Large intestine (tissue), 12 donors: ENCODE measurements at places on chromosomes 1 and 21.
A peak's percentile ranks its signal among the peaks of the same experiment; 100 is the strongest.

DNA sequence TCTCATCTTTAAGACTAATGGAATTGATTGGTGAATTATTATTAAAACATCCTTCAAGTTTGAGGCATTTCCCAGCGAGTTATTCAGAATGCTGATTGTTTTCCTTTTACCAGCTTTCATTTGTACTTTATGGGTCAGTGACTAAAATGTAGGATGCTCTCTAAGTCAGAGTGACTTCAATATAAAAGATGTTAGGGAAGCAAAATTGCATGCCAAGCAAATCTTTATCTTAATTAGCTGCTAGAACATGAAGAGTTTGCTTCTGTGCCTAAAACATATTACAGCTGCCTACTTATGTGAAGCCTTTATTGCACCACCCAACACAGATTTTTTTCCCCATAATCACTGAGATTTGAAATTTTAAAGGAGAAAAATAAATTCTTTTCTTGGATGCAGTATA lies 79.8 kb upstream of the CYYR1 start:
- H3K27ac ChIP-seq = no peak overlapping the region
- H3K27me3 ChIP-seq = no peaks in the 10 kb centered on the region
- DNase-seq = no peak
- H3K4me3 ChIP-seq = no peak overlapping the region

- H3K4me1 ChIP-seq = no peaks in the 10 kb centered on the region
- H3K36me3 ChIP-seq = no peaks in the 10 kb centered on the region
- H3K27me3 ChIP-seq = no peaks in the 10 kb centered on the region
- no peak overlapping the region for H3K4me3 ChIP-seq
- no peak for DNase-seq
These were observed 95.2 kb downstream of the HLX start for GRCh38 chr1:220974431-220974830.

- H3K27ac ChIP-seq = peak overlapping the region; percentile 76
- DNase-seq = peak; percentile 44
- peaks cover 12% of the 10 kb centered on the region for H3K4me1 ChIP-seq
- no peaks in the 10 kb centered on the region for H3K36me3 ChIP-seq
These were observed 1.8 kb downstream of the PLPP3 start for GRCh38 chr1:56577406-56578137.

- H3K27ac ChIP-seq = no peak overlapping the region
- H3K4me1 ChIP-seq = no peaks in the 10 kb centered on the region
- no peak for DNase-seq
- no peak overlapping the region for H3K4me3 ChIP-seq
- H3K36me3 ChIP-seq = no peaks in the 10 kb centered on the region
- no peaks in the 10 kb centered on the region for H3K27me3 ChIP-seq
These were observed 250.6 kb downstream of the PRDM2 start for GRCh38 chr1:13950637-13951036.

- H3K36me3 ChIP-seq = no peaks in the 10 kb centered on the region
- DNase-seq = no peak
- H3K27me3 ChIP-seq = no peaks in the 10 kb centered on the region
These were observed 105.4 kb upstream of the FAM78B start for GRCh38 chr1:166272155-166272554.

DNA sequence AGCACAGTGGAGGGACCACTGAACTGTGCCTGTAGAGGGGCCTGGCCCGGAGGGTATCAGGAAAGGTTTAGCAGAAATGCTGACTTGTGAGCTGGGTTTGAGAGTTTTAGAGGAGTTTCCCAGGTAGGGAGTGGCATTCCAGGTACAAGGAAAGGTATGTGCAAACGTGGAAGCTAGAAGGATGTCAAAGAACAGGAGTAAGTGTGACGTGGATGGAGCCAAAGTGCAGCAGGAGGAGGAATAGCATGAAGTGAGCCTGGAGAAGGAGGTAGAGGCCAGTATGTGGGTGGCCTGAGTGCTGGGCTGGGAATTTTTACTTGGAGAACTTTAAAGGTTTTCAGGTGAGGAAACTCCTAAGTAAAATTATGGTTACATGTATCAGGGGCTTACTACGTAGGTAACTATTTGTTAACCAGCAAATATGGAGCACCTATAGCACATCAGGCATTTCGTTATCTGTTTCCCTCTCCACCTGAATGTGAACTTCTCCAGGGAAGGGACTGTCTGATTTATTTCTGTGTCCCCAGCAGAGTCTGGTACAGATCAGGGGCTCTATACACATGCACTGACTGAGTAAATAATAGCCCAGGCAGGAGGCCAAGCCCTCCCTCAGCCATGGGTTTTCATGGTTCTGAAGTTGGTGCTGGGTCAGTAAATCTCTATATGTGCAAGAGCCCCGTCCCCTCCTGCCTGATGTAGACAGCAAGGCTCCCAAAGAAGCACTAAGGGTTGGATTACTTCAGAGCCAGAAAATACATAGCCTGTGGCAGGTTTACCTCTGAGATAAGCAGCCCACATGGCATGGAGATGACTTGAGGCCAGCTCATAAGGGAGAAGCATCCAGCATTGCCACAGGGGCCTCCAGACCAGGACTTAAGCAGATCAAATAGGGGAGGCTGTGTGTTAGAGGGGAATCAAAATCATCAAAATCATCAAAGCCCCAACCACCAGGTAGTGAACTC lies 43.4 kb downstream of the CDCP2 start:
- no peaks in the 10 kb centered on the region for H3K36me3 ChIP-seq
- no peaks in the 10 kb centered on the region for H3K4me1 ChIP-seq
- DNase-seq = no peak
- no peak overlapping the region for H3K27ac ChIP-seq
- H3K4me3 ChIP-seq = no peak overlapping the region

DNA sequence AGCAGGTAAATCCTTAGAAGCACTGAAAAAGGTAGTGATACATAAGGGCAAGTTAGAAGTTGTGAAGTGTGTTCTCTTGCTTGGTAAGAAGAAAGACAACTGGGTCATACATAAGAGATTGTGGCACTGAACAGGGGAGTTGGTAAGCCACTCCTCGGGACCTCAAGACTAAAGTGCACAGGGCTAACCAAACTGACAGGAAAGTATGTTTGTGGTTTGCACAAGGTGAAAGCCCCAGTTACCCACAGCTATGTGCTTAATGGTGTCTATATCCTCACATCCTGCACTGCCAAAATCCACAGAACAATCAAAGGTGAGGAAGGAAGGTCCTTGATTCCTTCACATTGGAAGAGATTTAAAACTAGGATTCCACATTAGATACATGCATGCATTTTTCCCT lies 276.5 kb downstream of the DNM3 start:
- no peak overlapping the region for H3K4me3 ChIP-seq
- no peaks in the 10 kb centered on the region for H3K36me3 ChIP-seq
- H3K27ac ChIP-seq = no peak overlapping the region
- no peaks in the 10 kb centered on the region for H3K4me1 ChIP-seq

DNA sequence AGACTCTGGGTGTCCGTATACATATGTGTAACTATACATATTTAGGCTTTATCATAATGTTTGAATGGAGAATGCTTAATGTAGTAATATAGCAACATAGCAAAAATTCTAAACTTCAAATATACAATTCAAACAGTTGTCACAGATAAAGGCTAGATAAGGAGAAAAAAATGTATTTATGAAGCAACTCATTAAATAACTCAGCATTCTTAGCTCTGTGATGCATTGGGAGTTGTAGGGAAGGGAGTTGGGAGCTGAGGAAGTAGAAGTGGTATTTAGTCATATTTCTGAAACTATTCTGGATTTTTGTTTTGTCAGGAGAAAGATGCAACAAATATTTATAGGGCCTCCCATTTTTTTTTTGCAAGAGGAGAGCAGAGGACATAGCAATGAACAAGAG lies 197.8 kb downstream of the PBX1 start:
- no peaks in the 10 kb centered on the region for H3K27me3 ChIP-seq
- no peak for DNase-seq
- no peaks in the 10 kb centered on the region for H3K4me1 ChIP-seq
- H3K36me3 ChIP-seq = peaks cover 2% of the 10 kb centered on the region

DNA sequence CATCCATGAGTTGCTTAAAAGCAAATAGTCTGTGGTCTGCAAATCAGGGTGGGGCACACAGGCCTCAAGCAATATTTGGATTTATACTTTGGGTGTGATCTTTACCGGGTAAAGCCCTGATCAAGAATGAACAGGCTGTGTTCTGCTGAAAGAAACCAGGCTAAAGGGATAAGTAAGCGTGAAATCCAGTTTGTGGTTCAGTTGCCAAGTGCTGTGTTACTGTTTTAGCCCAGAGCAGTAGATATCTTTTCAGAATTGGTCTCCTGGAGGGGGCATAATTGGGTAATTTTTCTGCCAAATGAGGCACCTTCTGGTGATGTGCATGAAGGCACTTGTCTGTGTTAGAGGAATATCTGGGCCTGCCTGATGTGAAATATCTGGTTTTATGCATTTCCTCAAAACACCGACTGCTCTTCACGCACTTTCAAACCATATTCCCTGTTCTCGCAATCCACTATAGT lies 21.4 kb downstream of the AIM2 start:
- no peak for DNase-seq
- H3K27ac ChIP-seq = no peak overlapping the region
- H3K4me3 ChIP-seq = no peak overlapping the region

DNA sequence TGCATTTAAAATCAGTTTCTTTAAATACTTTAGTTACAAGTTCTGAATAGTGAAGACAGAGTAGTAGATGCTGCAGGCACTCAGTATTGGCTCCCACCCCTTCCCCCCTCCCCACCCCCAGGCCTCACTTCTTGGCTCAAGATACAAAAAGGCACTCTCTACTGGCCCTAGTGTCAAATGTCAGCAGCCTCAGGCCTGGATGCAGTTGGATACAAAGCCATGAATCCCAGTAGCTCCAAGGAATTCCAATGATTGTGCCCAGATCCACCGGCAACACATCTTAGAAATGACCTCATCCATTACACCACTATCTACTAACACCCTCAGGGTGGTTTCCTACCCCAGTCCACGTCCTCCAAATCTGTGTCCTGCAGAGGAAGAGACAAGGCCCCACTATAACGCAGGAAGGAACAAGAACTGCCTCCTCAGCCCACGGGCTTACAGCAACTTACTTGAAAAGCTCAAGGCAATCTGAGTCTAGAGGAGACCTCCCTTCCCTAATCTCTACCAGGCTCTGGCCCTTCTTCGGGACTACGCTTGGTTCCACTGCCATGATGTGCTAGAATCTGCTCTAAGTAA lies 17.6 kb downstream of the ACADM start:
- H3K27me3 ChIP-seq = no peaks in the 10 kb centered on the region
- no peak overlapping the region for H3K27ac ChIP-seq

DNA sequence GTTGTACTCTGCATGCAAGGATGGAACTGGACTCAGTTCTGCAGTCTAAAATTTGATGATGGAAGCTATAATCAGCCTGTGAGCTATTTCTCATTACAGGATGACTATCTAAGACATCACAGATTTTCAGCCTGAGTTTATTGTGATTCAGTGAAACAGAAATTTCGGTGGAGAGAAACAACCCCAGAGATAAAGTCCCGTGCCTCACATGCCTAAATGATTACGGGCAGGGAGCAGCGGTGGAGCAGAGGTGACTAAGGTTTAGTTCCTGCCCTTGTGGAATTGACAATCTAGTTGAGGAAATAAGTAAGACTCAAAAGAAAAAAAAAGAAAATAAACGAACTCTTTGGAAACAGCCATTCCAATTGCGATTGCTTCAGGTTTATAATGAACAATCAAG lies 96.9 kb downstream of the GRIK3 start:
- DNase-seq = no peak
- H3K36me3 ChIP-seq = no peaks in the 10 kb centered on the region
- no peak overlapping the region for H3K27ac ChIP-seq
- peaks cover 6% of the 10 kb centered on the region for H3K27me3 ChIP-seq

DNA sequence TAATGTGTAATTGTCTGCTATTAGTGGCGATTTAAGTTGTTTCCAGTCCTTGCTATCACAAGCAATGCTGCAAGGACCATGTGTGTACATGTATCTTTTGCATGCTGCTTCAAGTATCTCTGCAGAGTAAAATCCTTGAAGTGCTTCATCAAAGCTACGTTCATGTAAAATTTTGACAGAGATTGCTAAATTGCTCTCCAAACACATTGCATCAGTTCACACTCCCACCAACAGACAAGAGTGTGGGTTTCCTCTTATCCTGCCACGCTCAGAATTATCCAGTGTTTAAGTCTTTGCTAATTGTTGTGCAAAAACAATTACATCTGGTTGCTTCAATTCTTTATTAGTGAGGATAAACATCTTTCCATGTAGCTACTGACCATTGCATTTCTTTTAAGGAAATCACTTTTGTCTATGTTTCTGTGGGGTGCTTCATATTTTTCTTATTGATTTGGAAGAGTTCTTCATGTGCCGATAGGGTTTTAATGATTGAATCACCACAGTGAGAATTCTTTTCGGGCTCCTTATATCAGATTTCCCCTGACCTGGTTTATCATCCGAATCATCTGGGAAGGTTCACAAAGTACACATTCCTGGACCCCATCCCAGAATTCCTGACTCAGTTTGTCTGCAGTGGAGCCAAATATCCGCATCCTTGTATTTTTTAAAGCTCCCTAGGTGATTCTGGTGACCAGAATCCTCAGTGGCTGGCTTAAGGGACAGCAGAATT lies 56.3 kb upstream of the GALNT2 start:
- H3K4me3 ChIP-seq = no peak overlapping the region
- H3K27ac ChIP-seq = no peak overlapping the region
- H3K27me3 ChIP-seq = peaks cover 2% of the 10 kb centered on the region

GRCh38 chr1:43625063-43625780 lies 24.7 kb upstream of the KDM4A start:
- no peaks in the 10 kb centered on the region for H3K27me3 ChIP-seq
- peaks cover 43% of the 10 kb centered on the region for H3K36me3 ChIP-seq
- no peak overlapping the region for H3K27ac ChIP-seq
- no peak for DNase-seq

DNA sequence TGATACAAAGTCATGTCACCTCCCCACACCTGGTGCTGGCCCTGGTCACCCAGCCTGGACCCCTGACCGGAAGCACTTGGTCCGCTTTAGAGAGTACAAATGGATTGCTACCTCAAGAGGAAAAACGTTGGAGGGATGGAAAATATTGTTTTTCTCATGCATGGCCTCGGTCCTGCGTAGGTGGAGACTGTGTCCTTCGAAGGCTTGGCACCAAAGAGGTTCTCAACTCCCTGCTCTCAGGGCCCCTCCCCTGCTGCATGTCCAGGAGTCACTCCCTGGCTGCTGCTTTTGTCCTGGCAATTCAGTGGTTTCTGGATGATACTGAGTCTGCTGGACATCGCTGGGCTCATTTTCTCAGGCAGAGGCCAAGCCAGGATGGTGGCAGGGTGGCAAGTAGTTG lies 529.8 kb downstream of the KIF26B start:
- no peak overlapping the region for H3K27ac ChIP-seq
- H3K4me1 ChIP-seq = no peaks in the 10 kb centered on the region
- no peak overlapping the region for H3K4me3 ChIP-seq

GRCh38 chr1:29310616-29311180 lies 74.4 kb downstream of the PTPRU start:
- DNase-seq = no peak
- H3K4me1 ChIP-seq = no peaks in the 10 kb centered on the region
- no peaks in the 10 kb centered on the region for H3K27me3 ChIP-seq
- no peak overlapping the region for H3K27ac ChIP-seq
- no peak overlapping the region for H3K4me3 ChIP-seq

GRCh38 chr1:170634293-170634692 lies 29.6 kb upstream of the PRRX1 start:
- no peak overlapping the region for H3K4me3 ChIP-seq
- H3K36me3 ChIP-seq = no peaks in the 10 kb centered on the region
- no peaks in the 10 kb centered on the region for H3K4me1 ChIP-seq
- H3K27ac ChIP-seq = no peak overlapping the region
